ENCODE measurements at places on chromosomes 5 and 9.

DNA sequence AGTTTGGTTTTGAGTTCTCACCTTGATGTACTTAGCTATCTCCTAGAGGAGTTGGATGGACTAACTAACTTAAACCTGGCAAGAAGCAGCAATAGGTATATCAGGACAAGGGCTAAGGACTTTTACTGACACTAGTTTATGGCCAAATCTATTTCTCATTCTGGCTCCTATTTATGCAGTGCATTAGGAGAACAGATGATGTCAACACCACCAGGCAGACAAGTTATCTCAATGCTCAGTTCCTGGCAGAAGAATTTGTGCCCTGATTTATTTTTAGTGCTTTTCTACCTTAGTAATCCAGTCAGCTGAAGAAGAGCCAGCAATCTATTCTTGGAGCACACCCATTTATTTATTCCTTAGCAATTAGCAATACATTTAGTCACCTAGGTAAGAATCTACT, 30.7 kb upstream of the MYOT start:
- DNase-seq = no peak

DNA sequence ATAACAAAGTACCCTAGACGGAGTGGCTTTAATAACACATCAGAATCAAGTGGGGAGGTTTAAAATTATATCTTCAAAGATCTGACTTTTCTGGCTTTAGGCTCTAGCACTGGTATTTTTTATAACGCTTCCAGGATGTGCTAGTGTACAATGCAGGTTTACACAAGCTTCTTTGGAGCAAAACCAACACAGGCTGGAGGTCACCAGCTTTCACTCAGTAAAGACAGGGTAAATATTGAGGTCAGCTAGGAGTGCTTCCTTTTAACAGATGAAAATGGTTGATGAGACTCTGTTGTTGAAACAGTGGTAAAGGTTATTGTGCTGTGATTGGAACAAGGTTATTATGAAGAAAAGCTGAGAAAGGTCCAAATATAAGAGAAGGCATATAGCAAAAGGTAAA, 414.2 kb downstream of the TAF11L14 start:
- DNase-seq = no peak

- DNase-seq = no peak
Observed at GRCh38 chr9:121289772-121290370, 21.9 kb downstream of the GSN start.

DNA sequence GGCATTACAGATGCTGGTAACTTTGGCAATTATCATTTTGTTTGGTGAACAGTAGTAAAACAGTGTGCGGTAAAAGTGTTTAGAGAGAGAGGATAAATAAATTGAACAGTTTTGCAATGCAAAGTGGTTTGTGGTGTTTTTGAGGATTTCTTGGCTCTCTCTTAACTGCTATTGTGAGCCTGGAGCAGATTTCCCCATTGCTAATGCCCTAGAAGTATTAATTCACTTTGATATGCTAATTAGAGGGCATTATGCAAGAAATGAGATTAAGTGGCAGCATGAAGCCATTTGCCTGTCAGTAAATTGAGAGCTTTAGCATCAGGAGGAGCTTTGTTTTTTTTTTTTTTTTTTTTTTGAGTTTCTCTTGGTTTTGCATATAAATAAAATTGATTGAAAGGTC, 8.2 kb downstream of the PBX3 start:
- DNase-seq = no peak

- no peak for DNase-seq
Observed at GRCh38 chr5:161358446-161358845, 188.1 kb downstream of the GABRB2 start.

DNA sequence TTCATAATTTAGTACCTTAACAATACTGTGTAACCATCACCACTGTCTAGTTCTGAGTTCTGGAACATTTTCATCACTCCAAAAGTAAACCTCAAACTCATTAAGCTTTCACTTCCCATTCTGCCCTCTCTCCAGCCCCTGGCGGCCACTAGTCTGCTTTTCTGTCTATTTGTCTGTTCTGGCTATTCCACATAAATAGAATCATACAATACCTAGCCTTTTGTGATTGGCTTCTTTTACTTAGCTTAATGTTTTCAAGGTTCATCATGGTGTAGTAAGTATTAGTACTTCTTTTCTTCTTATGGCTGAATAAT, 138.7 kb downstream of the RAPGEF6 start:
- no peak for DNase-seq

- peak; percentile 71 for DNase-seq
Observed at GRCh38 chr5:82356808-82357671, 78.9 kb upstream of the RPS23 start.

DNA sequence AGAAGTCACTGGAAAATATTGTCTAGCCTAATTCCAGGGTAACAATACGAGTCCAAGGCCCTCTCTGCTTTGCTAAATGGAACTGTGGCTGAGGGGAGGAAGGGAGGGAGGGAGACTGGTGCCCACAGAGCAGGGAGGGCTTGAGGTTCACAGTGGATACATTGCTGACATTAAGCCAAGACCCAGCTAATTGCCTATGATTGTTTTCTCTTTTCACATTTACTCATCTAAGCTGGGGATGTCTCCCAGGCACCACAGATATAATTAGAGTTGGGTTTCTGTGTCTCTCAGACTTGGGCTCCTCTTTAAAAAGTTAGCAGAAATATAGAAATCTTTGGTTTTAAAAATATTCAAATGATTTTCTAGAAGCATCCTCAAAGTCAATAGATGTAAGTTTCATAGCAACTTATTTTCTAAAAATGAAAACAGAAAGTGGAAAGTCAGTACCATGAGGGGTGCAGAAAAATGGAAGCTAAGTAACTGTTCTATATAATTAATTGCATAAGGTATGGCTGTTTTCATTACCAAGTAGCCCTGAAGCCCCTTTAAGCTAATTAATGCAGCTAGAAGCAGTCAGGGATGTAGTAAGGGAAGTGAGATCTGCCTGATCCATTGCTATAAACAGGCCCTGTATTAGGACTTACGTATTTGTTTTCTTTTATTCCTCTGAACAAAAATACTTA, 259.8 kb downstream of the NDUFS4 start:
- no peak for DNase-seq

- no peak for DNase-seq
Observed at GRCh38 chr5:71998746-71999145, 108.5 kb upstream of the MAP1B start.

DNA sequence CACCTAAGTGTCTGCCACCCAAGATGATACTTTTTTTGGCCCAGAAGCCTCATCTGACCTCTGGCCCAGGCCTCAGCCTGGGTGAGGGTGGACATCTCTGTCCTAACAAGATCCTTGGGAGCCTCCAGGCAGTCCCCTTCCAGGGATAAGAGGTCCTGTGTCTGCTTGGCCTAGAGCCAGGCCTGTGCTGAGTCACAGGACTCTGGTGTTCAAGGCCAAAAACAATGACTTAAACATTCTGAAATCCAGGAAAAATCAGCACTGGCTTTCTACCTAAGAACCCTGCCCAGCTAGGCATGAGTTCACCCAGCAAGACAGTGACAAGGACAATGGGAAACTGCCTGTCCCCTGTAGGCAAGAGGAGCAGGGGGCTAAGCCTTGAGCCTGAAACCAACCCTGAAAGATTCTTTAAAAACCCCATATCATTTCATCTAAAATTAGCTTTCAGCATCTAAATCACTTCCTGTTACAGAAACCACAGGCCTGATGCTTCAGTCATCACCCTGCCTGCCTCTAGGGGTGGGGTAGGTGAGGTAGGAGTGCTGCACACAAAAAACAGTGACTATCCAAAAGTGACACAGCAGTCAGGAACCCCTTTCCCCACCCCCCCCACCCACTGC, 29.9 kb downstream of the CSF2 start:
- peak; percentile 80 for DNase-seq

GRCh38 chr5:173016598-173017046, 33.1 kb downstream of the ATP6V0E1 start:
- no peak for DNase-seq

GRCh38 chr5:114296191-114296590, 65.7 kb upstream of the KCNN2 start:
- DNase-seq = no peak

GRCh38 chr5:107666051-107666655, 4.6 kb downstream of the EFNA5 start:
- no peak for DNase-seq

- DNase-seq = no peak
Observed at GRCh38 chr9:136936645-136937170, 7.8 kb downstream of the FBXW5 start.

- no peak for DNase-seq
Observed at GRCh38 chr9:137448602-137448962, 7.4 kb upstream of the ENTPD8 start.

GRCh38 chr9:127588740-127589506, 23.2 kb upstream of the STXBP1 start:
- DNase-seq = no peak

DNA sequence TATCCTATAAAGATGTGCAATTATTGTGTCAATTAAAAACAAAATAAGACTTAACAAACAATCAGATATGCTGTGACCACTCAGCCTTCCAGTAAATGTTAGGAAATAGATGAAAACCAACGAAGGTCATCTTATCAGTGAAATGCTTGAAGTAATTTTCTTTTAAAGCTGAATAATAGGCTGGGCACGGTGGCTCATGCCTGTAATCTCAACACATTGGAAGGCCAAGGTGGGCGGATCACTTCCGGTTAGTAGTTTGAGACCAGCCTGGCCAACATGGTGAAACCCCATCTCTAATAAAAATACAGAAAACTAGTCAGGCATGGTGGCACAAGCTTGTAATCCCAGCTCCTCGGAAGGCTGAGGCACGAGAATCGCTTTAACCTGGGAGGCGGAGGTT, 31.2 kb downstream of the NLN start:
- DNase-seq = no peak

- no peak for DNase-seq
Observed at GRCh38 chr9:121950441-121950840, 142.7 kb downstream of the TTLL11 start.
